ENCODE measurements at places on chromosomes 16 and 17.

- DNase-seq, result no peak
These were observed 150.1 kb downstream of the ITFG1 start for GRCh38 chr16:47310792-47311211.

DNA sequence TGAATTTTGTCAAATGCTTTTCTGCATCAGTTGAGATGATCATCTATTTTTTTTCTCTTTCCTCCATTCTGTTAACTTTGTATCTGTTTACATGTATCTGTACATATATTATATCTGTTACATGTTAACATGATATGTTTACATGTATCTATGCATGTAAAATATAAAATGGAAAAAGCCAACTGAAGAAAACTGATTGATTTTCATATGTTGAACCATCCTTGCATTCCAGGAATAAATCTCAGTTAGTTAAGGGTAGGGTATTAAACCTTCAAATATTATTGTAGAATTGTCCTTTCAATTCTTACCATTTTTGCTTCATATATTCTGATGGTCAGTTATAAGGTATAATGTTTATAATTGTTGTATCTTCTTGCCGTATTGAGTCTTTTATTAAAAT is 336.1 kb downstream of the ZFHX3 start:
- DNase-seq, result no peak

GRCh38 chr17:49375544-49375943 is 13.5 kb upstream of the ZNF652 start:
- DNase-seq, result no peak

- no peak for DNase-seq
These were observed 41.7 kb downstream of the DNAH17 start for GRCh38 chr17:78535273-78536197.

- DNase-seq, result peak; percentile 10
These were observed 1.7 kb downstream of the RPRML start for GRCh38 chr17:46977348-46977747.

DNA sequence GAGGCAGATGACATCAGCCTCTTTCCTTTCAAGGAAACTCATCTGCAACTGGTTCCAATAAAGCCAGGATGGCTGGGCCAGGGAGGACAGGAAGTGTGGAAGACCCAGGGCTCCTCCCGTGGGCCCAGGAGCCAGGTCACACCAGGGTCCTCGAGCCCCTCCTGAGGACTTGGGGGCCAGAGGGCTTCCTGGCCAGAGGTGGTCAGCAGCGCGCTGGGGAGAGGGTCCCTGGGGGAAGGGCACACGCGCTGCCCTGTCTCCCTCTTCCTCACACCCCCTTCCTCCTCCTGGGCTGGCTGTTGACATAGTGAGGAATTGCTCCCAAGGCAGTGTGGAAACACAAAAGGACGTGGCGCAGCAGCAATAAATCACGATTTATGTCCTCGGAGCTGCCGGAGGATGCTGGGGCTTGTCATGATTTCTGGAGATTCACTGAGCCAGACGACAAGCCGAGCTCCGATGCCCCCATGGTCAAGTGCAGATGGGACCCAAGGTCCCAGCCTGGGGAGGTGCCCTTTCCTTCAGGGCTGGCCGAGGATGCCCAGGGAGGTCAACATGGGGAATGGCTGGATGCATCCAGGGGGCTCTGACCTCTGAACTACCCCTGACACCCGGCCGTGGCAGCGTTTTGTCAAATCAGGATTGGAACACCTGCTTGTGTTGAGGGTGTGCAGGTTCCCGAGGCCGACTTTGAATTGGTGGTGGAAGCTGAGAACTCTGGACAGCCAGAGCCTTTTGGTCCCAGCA is 152.6 kb downstream of the IRF8 start:
- no peak for DNase-seq

DNA sequence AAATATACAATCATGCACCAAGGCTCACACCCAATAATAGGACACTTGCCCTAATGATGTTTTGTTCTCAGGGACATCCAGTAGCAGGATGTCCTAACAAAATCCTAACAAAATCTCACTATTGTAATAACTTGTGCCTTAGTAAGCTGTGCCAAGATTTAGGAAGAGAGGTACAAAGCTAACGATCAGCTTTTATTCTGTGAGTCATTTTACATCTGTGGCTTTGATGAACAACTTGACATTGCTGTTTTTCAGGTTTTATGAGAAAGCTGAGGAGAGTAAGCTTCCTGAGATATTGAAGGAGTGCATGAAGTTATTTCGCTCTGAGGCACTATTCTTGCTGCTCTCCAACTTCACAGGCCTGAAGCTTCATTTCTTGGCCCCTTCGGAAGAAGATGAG is 18.9 kb downstream of the OGFOD1 start:
- no peak for DNase-seq

- DNase-seq, result no peak
These were observed 54.8 kb downstream of the TOM1L2 start for GRCh38 chr17:17917394-17917793.

- DNase-seq, result no peak
These were observed 216.5 kb downstream of the TMEM114 start for GRCh38 chr16:8373676-8374431.

- no peak for DNase-seq
These were observed 50.5 kb upstream of the ZNF469 start for GRCh38 chr16:88331989-88332920.

DNA sequence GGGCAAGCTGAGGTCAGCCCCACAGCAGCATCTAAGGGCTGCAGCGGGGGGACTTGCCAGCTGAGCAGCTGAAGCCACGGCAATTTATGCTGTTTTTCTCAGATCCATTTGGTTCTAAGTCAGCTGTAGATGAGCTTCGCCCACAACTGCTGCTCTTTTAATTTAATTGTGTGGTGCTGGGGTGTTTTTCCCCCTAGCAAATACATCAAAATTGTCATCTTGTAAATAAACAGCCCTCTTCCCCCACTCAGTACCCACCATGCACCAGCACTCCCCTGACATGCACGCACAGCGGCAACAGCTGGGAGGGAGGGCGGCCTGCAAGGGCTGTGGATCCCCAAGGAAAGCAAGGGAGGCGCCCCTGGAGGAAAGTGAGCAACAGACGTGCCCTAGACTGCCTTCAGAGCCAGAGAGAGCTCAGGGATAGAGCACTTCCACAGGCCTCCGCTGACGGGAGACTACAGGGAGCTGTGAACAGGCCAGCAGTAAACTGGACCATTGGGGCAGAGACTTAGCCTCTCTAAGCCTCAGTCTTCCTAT is 149.5 kb downstream of the TMEM132E start:
- no peak for DNase-seq

DNA sequence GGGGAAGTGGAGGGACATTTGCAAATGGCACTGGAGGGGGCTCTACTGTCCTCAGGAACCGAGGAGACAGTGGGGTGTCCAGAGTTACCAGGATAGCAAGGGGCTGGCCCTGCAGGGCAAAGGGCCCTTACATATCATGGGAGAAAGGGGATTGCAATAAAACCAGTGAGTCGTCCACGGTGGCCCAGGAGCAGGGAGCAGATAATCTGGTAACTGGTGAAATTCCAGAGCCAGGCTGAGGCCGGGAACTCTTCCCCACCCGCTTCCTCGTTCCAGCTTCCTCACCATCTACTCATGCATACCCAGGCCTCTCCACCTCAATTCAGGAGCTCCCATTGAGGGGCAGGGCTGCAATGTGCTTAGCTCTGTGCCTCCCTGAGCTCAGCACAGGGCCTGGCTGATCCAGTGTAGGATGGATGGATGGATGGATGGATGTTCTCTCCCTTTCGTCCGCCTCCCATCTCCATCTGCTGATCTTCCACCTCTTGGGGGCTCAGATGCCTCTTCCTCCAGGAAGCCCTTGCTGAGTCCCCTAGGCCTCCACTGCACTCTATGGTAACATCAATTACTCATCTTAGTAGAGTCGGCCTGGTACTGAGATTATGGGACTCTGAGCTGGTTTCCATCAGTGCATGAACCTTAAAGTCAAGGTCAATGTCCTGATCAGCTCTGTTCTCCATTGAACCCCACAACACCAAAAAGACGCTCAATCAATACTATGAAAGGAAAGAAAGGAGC is 41.2 kb upstream of the NDRG4 start:
- no peak for DNase-seq

GRCh38 chr16:8818504-8819270 is 21.0 kb downstream of the PMM2 start:
- DNase-seq, result no peak

GRCh38 chr17:81419886-81420768 is 24.9 kb downstream of the BAHCC1 start:
- no peak for DNase-seq

DNA sequence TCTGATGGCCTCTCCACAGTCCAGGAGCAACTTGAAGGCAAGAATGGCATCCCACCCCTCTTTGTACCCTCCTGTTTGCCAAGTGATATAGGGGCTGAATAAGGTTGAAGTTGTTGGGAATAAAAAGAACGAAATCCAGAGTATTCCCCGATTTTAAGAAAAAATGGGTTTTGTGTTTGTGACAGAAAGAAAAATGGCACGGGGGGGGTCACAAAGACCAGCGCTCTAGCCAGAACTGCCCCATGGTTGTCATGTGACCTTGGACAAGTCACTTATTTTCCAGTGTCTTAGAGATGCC is 1.7 kb upstream of the HEXIM1 start:
- DNase-seq, result no peak

GRCh38 chr17:70878879-70879278 is 709.5 kb downstream of the KCNJ2 start:
- no peak for DNase-seq

DNA sequence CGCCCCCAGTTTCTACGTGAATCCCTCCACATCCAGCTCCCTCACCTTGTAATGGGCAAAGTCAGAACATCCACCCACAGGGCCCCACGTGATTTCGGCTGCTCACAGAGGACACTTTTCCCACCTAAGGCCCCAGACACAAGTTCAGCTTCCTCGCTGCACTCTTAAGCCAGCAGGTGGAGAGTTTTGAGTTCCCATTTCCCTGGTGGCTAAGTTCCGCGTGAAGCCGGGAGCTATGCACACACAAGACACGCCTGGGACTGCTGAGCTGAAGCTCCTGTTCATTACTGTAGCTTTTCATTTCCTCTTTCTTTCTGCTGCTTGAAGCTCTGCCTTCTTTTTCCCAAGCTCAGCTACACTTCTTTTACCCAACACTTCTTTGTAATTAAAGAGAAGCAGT is 273.8 kb downstream of the NPIPA8 start:
- no peak for DNase-seq

DNA sequence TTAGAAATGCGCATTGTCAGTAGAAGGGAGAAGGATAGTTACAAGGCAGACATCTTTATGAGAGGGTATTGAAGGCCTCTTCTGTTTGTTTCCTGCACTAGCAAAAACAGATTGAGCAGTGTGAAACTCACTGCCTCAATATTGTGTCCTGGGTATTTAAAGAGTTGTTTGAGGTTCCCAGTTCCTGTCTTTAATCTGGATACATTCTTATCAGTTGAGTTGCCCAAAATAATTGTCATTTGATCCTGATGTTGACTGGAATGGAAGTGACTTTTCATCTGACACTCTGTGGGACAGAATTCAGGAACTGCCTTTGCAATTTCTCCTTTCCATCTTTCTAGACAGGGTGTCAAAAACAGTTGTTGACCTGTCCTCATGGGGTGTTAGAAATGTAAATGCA is 1.7 kb downstream of the ATP6V0A1 start:
- no peak for DNase-seq

DNA sequence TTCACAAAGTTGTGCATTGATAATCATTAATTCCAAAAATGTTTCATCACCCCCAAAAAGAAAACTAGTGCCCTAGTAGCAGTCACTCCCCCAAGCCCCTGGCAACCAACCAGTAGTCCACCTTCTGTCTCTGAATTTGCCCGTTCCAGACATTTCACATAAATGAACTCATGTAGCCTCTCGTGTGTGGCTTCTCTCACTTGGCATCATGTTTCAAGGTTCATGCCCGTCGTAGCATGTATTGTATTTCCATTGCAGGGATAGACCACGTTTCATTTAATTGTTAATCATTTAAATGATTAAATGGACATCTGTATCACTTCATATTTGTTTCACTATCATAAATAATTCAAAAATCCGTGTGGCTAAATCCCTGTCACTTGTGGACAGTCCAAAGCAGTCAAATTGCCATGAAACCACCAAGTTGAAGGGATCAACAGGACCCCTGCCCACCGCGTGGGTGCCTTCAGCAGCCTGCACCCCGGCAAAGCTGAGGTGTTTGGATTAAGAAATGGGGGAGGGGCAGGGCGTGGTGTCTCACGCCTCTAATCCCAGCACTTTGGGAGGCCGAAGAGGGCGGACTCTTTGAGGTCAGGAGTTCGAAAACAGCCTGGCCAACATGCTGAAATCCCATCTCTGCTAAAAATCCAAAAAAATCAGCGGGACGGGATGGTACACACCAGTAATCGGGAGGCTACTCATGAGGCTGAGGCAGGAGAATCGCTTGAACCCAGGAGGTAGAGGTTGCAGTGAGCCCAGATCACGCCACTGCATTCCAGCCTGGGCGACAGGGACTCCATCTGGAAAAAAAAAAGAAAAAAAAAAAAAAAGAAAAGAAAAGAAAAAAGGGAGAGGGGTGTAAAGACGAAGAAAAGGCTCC is 8.7 kb upstream of the FLYWCH2 start:
- DNase-seq, result no peak

GRCh38 chr17:46950342-46950996 is 27.5 kb downstream of the GOSR2 start:
- no peak for DNase-seq

DNA sequence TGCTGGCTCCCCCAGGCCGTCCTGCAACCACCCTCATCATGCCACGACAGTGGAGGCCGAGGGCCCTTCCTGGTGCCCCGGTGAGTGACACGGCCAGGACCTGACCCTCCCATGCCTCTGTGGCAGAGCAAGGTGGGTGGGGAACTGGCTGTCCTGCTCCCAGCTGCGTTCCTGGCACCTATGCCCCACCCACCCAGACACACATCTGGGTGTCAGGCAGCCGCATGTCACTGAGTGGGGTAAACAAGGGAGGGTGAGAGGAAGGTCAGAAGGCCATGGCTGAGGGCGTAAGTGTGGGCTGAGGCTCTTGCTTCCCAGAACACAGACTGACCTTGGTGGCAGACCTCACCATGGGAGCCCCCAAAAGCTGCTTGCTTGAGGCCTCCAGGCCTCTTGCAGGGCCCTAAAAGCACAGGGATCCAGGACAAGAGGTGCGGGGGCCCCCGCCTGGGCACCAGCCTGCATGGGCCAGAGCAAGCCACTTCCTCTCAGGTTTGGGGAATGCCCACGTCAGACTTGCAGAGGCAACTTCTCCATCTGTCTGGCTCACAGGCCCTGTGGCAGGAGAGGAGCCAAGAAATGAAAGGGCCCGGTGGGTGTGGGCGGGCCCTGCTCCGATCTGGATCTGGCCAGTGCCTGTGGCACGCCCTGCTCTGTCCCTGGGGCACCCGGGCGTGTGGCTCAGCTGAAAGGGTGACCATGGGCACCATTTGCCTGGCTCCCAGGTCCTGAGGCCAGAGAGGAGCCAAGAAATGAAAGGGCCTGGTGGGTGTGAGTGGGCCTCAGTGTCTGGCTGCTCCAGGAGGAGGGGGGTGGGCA is 3.9 kb upstream of the CCDC57 start:
- DNase-seq, result peak; percentile 59

- DNase-seq, result no peak
These were observed 19.2 kb downstream of the CEP112 start for GRCh38 chr17:66172691-66173223.

Measured in stimulated activated CD4-positive, alpha-beta T cell treated with anti-CD3 and anti-CD28 coated beads, Interleukin-15, amount 100 ng/mL, for 24 hours (primary cell).